ENCODE measurements at places on chromosomes 5 and 9. TPM values are rescaled to one million over a fixed set of nuclear protein-coding genes. Genes with fewer than 3 reads are reported as not detected.

PCDHB12 gene
- 4.7 TPM for polyA plus RNA-seq

GADD45G gene
- 14.3 TPM for polyA plus RNA-seq

CD14 gene
- 30.9 TPM for polyA plus RNA-seq

DRD1 gene
- polyA plus RNA-seq = not detected

CAMK2A gene
- 116 TPM for polyA plus RNA-seq

PLAC8L1 gene
- polyA plus RNA-seq = 1.3 TPM

CFAP90 gene
- polyA plus RNA-seq = not detected

SPATA31D4 gene
- polyA plus RNA-seq = not detected

SLC25A2 gene
- polyA plus RNA-seq = not detected

C9orf50 gene
- 0.26 TPM for polyA plus RNA-seq

ZNF608 gene
- polyA plus RNA-seq = 25.4 TPM

TPPP gene
- polyA plus RNA-seq = 7.7 TPM

CD274 gene
- 1.5 TPM for polyA plus RNA-seq

PCDHGA3 gene
- polyA plus RNA-seq = 1.0 TPM

SLCO4C1 gene
- 4.4 TPM for polyA plus RNA-seq

ADAM19 gene
- polyA plus RNA-seq = 17.7 TPM

ABCA1 gene
- 6.4 TPM for polyA plus RNA-seq

DAPK1 gene
- 25.5 TPM for polyA plus RNA-seq

SPINK7 gene
- 0.61 TPM for polyA plus RNA-seq

SLC6A18 gene
- polyA plus RNA-seq = not detected

TBC1D9B gene
- 55.7 TPM for polyA plus RNA-seq

CCNI2 gene
- polyA plus RNA-seq = 0.57 TPM

TEK gene
- 15.0 TPM for polyA plus RNA-seq

SPINK4 gene
- 0.52 TPM for polyA plus RNA-seq

SLC6A7 gene
- polyA plus RNA-seq = 0.22 TPM

ARSI gene
- polyA plus RNA-seq = 8.2 TPM

SPAG8 gene
- 1.7 TPM for polyA plus RNA-seq

NOTCH1 gene
- polyA plus RNA-seq = 38.6 TPM

Measured in hindlimb muscle (tissue), 1 donor.